ENCODE measurements at places on chromosomes 3 and 15.

DNA sequence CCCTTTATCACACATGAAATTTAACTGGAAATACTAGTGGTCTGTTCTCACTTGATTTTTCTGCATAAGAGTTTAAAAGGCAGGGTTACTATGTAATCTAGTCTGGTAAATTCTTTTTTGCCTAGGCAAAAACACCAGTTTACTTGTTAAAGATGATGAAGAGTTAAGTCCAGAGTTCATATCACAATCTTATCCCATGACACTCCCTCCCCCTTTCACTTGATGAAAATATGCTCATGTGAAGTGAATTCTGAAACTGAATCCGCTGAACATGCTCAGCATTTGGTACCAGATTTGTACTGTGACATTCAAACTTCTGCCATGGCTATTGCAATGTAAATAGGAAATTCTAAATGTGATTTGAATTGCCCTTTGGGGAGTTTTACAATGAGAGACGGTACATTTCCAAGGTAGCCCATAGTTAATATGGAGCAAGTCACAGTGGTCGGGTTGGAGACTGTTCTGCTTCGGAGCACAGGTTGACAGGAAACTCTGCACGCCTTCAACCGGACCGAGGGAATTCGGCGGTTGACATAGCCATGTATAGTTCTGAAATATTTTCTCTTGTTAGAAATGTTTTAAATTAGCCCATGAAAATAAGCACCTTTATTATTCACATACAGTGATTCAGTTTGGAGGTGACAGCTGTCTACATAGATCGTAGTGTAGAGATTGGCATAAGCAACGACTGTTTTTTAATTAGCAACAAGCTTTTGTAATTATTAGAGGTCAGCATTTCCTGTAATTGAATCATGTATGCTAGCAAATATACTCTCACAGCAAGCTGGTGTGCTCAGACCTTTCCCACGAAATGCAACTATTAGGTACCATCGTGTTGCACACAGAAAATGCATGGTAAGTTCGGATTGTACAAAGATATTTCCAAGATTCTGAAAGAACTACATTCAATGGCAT, 768.6 kb upstream of the GOLIM4 start:
- DNase-seq, result no peak

DNA sequence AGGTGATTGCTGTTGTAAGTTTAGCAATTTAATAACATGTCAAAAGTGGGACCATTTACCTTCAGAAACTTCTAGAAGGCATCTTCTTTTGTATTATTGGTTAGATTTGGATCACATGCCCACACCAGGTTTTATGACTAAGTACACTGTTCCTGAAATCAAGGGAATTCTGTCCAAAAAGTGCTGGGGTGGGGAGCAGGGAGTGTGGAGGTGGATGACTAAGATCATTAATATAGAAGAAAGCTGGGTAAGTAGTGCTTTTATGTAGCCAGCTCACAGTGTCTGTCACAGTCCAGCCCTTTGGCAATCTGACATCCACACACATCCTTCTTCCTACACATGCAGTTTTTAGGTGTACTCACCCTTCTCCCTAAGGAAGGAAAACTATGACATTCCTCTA, 120.0 kb downstream of the TMCO5A start:
- DNase-seq, result peak; percentile 51

DNA sequence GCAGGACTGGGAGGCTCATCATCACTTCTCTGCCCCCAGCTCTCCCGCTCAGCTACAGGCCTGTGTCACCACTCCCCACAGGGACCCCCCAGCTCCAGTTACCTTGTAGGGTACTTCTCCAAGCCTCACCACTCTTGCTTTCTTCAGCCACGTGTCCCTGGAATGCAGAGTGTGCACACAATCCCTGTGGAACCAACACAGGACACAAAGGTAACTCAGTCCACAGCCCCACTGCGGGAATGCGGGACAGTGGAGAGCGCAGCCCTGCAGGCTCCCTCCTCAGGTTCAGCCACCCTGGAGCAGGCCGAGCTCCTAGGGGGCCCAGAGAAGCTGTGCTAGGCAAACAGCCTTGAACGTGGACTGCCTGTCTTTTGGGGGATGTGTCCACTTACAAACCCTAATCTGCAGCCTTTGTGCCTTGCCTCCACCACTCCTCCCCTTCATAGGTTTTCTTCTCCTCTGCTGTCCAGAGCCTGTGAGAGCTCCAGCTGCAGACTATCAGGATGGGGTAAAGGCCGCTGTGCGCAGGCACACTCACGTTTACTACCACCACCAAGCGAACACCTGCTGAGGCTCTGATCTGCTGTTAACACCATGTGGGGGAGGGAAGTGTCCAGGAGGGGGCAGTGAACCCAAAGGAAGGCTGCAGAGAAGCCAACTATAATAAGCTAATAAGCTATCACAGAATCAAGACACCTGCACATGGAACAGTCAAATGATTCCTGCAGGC, 26.0 kb downstream of the XPC start:
- DNase-seq, result no peak

DNA sequence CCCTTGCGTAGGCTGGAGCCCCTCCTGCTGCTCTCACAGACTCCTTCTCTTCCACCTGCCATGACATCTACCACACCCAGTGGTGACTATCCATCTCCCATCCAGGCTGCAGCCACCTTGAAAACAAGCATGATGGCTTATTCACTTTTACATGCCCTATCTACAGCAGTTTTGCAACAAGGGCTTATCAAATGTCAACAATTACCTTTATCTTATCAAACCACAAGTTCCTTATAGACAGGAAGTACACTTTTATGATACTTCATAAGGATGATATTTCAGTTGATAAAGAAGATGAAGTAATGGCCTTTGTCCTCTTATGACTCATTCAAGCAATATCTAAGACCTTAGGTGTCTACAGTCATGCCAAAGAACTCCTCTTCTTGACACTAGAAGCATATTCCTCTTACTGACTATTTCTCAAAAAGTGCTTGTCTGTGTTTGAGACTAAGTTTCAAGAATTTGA, 125.3 kb upstream of the SPRED1 start:
- DNase-seq, result peak; percentile 85

GRCh38 chr3:118910332-118910731, 124.3 kb downstream of the IGSF11 start:
- no peak for DNase-seq

DNA sequence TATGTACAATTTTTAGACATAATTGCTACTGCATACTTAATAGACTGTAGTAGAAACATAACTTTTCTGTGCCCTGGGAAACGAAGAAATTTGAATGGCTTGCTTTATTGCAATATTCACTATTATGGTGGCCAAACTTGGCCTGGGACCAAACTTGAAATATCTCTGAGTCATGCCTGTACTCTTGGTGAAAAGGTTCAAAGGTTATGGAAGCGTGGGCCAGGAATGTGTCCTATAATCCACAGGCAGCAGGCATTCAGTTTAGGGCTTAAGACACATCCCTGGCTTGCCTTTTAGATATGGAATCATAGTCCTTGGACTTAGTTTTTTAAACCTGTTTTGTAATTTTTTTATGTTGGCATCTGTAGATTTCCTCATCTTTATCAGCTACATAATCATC, 124.3 kb downstream of the LRIG1 start:
- peak; percentile 95 for DNase-seq

GRCh38 chr3:154662851-154663250, 232.9 kb upstream of the GPR149 start:
- no peak for DNase-seq

DNA sequence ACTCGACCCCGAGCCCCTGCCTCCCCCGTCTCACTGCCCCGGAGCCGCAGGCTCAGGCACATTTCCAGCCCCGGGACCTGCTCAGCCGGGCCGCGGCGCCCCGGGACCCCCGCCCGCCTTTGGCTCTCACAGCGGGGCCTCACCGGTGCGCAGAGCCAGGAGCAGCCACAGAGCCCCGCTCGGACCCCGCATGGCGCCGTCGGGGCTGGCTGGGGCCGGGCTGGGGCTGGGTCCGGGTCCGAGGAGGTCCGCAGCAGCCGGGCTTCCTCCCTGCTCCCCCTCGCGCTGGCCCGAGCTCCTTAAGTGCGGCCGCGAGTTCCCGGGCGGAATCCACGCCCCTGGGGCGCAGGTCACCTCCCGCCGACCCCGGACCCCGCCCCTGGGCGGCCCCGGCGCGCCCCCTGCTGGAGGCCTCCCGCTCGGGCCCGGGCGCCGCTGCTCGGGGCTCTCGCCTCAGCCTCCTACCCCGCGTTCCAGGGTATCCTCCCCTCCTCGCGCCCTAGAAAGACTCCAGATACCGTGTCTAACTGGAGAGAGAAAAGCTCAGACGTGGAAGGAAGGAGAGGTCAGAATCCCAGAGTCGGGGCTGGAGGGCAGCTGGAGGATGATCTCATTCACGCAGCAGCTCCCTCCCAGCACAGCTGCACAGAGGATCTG, at the start of gene MELTF:
Gene MELTF, minus strand, starts transcription at position 307 of the 657 bp plus-strand sequence. Its CDS starts 115 bp downstream, at position 192.
- peak; percentile 90 for DNase-seq

- DNase-seq, result no peak
These were observed 242.6 kb upstream of the TPM1 start for GRCh38 chr15:62799919-62800318.

DNA sequence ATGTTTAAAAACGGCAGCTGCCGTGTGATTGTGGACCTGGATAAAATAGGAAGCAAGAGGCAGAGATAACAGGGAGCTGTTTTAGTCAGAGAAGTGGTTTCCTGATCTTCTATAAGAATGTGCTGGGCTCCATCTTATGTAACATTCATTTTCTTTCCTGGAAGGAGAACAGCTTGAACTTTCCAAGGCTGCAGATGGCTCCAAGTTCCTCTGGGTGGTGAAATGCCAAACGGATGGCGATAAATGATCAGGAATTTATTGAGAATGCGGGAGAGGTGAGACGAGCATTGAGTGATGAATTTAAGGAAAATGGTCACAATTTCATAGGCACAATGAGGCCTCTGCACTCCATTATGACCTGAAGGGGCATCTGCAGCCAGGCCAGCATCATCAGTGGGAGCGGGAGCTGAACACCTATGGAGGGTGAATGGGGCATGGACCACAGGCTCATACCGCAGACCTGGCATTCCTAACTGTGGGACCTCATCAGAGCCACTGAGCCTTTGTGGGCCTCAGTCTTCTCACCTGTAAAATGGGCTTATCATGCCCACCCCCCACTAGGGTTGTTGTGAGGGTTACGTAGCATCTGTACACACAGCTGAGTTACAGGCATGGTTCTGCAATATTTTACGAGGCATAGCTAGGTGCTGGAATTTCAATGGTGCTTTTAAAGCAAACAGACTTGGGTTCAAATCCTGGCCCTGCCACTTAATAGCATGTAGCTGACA, 17.1 kb downstream of the MGLL start:
- peak; percentile 46 for DNase-seq

- DNase-seq, result no peak
These were observed 105.6 kb downstream of the MCTP2 start for GRCh38 chr15:94336817-94337467.

GRCh38 chr3:49456466-49456865, 13.6 kb upstream of the DAG1 start:
- no peak for DNase-seq

DNA sequence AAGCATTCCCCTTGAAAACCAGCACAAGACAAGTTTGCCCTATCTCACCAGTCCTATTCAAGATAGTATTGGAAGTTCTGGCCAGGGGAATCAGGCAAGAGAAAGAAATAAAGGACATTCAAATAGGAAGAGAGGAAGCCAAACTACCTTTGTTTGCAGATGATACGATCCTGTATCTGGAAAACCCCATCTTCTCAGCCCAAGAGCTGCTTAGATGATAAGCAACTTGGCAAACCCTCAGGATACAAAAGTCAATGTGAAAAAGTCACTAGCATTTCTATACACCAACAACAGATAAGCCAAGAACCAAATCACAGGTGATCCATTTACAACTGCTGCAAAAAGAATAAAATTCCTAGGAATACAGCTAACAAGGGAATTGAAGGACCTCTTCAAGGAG, 403.7 kb upstream of the AZI2 start:
- no peak for DNase-seq

GRCh38 chr3:60053526-60054265, 1003.9 kb upstream of the CFAP20DC start:
- DNase-seq, result no peak

DNA sequence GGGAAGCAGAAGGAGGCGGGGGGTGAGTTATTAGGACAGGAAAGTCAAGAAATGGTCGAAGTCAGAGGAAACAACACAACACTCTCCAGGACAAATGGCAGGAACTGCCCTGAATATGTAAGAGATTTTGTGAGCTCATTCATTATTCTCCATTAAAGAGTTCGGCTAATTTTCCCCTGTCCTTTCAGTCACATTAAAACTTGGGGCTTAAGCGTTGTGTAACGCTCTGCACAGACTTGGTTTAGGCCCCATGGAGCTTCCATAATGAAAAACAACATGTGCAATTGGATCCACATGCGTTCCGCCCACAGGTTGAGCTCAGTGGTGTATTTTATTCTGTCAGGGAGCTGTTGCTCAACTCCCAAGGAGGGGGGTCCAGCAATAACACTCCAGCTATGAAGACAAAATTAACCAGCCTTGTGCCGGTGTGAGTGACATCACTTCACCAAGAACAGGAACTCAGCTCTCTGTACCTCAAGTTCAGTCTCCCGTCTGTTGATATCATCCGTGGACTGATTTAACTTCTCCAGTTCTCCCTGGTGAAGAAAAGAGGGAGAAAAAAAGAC, 2.3 kb downstream of the SH3BP5 start:
- peak; percentile 91 for DNase-seq

DNA sequence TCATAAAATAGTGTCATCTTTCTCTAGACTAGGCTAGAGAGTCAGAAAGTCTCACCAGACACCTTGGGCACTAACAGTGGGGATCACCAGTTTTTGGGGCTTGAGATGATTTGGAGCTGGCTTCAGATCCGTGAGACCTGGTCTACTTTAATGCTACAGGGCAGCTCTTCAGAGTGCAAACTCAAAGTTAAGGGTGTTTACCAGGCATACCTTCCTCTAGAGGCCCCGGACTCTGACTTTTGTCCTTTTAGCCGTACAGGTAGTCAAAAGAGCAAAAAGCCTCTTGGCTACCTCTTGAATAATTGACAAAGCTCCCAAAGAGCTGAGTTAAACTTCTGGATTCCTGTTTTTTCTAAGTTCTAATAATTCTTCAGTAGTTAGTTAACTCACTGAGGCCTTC, 41.4 kb upstream of the CCR4 start:
- no peak for DNase-seq

DNA sequence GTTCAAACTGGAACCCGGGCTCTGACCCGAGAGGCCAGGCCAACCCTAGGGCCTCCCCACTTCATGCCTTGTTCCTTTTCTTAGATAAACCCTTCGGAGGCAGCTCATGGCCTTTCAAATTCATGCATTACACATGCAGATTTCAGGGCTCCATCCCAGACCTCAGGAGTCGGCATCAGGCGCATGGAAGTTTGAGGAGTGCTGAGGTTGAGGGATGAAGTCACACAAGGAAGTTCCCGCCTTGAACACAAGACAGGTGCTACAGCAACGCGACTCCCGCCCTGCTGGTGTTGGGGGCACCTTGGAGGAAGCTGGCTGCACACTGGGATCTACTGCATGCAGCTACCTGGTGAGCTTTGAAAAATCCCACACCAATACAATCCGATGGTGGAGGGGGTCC, 245.2 kb upstream of the LYSMD4 start:
- no peak for DNase-seq

- no peak for DNase-seq
These were observed 309.2 kb downstream of the PDCD6IP start for GRCh38 chr3:34107669-34108068.

DNA sequence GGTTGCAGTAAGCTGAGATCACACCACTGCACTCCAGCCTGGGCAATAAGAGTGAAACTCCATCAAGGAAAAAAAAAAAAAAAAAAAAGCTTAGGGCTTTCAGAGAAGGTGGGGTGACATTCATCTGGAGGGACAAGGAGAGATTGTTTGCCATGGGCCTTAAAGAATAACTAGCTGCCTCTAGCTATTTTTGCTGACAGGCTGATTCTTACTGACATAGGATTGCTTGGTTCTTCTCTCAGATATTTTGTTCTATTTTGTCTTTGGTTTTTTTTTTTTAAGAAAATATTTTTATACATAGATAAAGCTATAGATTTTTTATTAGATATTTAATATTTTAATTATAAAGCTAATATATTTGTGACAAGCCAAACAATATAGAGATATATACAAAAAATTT, 24.2 kb upstream of the PIAS1 start:
- DNase-seq, result no peak
